Kidney (tissue), 22 donors: ENCODE measurements at places on chromosomes 16 and 17.

DNA sequence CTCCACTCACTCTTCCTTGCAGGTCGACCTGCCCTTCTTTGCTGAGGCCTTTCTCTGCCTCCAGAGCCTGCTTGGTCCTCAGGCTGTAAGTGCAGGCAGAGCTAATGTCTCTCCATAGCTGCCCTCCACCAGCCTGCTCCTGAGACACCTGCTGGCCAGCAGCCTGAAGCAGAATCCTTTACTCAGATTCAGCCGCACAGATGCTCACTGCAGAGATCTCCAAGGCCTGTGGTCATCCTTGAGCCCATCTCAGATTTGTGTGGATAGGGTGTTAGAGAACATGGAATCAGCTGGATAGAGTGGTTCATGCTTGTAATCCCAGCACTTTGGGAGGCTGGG, 11.5 kb downstream of the DEXI start:
- peaks cover 36% of the 10 kb centered on the region for H3K36me3 ChIP-seq
- DNase-seq, result no peak
- H3K27ac ChIP-seq, result no peak overlapping the region
- H3K4me3 ChIP-seq, result no peak overlapping the region

DNA sequence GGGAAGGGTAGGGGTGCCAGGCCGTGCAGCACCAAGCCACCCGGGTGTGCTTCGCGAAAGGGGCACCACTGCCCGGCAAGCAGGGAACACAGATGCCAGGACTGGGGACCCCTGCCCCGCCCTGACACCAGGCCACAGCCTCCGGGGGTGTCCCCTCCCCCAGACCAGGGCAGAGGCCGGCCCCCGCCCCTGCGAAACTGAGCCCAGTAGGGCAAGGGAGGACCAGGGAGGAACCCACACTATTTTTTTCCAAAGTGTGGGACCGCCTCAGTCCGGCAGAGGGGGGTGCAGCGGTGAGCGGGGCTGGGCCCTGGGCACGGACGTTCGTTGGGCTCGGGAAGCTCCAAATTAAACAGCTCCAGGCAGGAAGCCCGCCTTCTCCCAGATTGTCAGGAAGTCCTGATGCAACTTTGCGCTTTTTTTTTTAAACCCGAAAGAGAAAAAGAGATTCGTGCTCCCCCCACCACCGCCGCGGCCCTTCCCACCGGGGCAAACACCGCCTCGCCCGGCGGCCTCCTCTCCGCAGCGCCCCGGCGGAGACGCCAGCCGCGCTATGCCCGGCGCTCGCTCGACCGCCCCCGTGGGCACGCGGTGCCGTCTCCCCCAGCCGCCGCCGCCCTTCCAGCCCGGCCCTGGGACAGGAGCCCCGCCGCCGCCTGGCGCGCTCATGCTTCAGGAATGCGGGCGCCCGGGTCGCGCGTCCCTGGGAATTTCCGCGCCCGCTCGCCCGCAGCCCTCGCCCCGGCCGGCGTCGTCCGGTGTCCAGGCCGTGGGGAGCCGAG, 755 bp downstream of the PIEZO1 start:
- DNase-seq, result no peak
- no peaks in the 10 kb centered on the region for H3K27me3 ChIP-seq
- no peaks in the 10 kb centered on the region for H3K4me1 ChIP-seq
- peak overlapping the region; percentile 61 for H3K4me3 ChIP-seq
- H3K36me3 ChIP-seq, result no peaks in the 10 kb centered on the region

GRCh38 chr17:7383742-7384488, 3.0 kb downstream of the TNK1 start:
- peaks cover 17% of the 10 kb centered on the region for H3K4me1 ChIP-seq
- peak overlapping the region; percentile 41 for H3K4me3 ChIP-seq
- peak overlapping the region; percentile 24 for H3K27ac ChIP-seq
- no peaks in the 10 kb centered on the region for H3K36me3 ChIP-seq
- DNase-seq, result peak; percentile 86
- H3K27me3 ChIP-seq, result peaks cover 5% of the 10 kb centered on the region

DNA sequence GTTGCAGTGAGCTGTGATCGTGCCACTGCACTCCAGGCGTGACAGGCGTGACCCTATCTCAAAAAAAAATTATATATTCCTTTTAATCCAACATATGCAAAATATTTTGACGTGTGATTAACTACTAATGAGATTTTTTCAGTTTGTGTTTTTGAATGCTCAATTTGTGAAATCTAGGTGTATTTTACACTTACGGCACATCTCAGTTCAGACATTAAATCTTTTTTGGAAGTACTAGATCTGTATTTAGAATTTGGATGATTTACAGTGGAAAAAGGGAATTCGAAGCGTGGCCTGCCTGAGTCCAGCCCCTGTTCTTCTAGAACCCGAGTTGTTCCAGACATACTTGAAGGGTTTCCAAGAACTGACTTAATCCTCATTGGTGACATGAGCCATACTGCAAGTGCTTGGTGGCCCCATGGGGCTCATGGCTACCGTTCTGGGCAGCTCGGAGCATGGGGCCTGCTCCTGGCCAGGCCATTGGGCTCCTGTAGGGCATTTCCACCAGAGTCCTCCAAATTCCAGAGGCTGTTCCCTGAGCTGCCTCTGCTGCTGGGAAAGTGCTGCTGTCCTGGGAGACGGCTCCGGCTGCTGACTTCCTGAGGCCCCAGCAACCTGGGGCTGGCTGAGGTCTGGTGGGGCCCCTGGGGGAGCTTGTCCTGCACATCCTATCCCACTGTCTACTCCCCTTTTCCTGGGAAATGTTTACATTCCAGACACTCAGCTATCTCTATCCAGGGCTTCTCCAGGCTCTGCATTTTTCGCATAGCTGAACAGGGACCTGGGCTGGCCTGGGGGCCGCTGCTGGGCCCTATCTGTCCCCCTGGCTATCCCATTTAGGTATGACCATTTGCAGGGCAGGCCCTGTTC, 27.2 kb downstream of the LLGL2 start:
- no peak overlapping the region for H3K27ac ChIP-seq
- no peak overlapping the region for H3K4me3 ChIP-seq

DNA sequence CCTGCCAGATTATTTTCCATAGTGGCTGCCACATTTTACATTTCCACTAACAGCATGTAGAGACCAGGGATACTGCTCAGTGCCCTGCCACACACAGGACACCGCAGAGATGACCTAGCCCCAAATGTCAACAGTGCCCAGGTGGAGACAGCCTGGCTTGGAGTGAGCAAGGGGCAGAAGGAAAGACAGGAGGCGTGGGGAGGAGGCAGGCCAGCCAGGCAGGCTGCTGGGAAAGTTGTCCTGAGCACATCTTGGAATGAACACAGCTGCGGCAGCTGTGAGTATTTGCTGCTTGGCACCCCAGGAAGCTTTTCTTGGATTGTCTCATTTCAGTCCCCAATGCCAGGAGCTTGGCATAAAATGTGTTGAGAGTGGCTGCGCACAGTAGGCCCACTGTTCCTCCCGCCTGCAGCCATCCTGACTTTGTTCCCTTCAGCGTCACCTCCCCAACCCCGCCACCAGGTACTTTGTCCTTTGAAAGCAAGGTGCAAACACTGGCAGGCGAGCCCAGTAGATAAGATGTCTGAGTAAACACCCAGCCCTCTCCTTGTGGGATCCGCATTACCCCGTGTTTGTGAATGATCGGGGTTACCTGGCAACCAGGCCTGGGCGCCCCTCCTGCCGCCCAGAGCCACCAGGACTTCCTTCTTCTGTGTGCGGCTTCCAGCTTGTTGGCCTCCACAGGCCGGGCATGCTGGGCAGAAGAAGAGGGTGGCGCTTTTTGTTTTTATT, 114.0 kb downstream of the CMIP start:
- H3K27me3 ChIP-seq, result no peaks in the 10 kb centered on the region
- H3K36me3 ChIP-seq, result no peaks in the 10 kb centered on the region
- no peak overlapping the region for H3K4me3 ChIP-seq
- peaks cover 3% of the 10 kb centered on the region for H3K4me1 ChIP-seq
- no peak overlapping the region for H3K27ac ChIP-seq

DNA sequence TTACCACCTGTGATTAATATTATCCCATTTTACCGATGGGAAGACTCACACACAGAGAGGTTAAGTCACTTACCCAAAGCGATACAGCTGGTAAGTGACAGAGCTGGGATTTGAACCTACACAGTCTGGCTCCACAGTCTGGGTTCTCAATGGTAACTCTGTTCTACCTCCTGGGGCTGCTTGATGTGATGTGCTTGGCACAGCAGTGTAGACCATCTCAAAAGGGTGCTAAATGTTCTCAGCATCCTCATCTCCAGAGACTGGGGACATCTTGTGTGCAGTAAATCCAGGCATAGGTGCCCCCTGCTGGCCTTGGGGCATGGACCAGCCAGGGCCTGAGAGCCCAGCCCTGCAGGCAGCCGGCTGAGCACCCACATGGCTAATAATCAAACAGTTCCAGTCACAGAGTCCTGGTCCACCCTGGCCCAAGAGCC, 15.4 kb upstream of the KATNB1 start:
- DNase-seq, result peak; percentile 46
- H3K4me1 ChIP-seq, result no peaks in the 10 kb centered on the region
- H3K27ac ChIP-seq, result no peak overlapping the region
- H3K36me3 ChIP-seq, result no peaks in the 10 kb centered on the region
- H3K27me3 ChIP-seq, result no peaks in the 10 kb centered on the region
- no peak overlapping the region for H3K4me3 ChIP-seq

GRCh38 chr17:73007407-73007806, 85.1 kb downstream of the SLC39A11 start:
- peak overlapping the region; percentile 26 for H3K27ac ChIP-seq
- H3K27me3 ChIP-seq, result no peaks in the 10 kb centered on the region
- no peak overlapping the region for H3K4me3 ChIP-seq
- H3K4me1 ChIP-seq, result no peaks in the 10 kb centered on the region
- no peaks in the 10 kb centered on the region for H3K36me3 ChIP-seq

DNA sequence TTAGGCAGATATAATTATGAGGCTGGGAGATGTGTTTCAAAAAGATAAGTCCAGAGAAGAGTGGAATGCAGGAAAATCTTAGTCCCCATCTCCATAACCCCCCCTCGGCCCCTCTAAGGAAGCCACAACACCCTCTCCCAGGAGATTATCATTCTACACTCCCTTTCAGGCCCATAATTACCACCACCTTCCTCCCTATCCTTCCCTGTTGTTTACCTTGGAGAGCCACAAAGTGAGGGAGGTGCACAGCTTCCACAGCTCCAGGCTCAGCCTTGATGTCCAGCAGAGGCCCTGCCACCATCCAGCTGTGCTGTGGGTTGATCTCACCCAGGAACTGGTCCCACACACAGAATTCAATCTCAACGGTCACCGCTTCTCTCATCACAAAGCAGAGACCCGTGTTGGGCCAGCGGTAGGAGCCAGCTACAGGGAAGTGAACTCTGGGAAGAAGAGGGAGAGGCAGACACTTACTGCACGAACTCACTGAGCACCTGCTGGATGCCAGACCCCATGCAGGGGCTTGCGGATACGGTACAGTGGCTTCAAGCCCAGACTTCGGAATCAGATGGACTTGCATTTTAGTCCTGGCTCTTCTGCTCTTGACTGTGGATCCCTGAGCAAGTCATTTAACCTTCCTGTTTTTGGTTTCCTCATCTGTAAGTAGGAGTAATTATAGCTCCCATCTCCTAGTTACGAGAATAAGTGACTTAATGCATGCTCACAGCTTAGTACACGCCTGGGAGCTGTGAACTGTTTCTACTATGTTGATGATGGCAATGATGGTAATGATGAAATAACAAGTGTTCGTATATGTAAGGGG, 44.1 kb downstream of the MIS12 start:
- H3K27me3 ChIP-seq, result no peaks in the 10 kb centered on the region
- no peak overlapping the region for H3K4me3 ChIP-seq
- no peak overlapping the region for H3K27ac ChIP-seq
- no peaks in the 10 kb centered on the region for H3K4me1 ChIP-seq
- no peaks in the 10 kb centered on the region for H3K36me3 ChIP-seq

GRCh38 chr17:8935191-8935590, 30.3 kb downstream of the PIK3R5 start:
- H3K27ac ChIP-seq, result no peak overlapping the region
- no peak overlapping the region for H3K4me3 ChIP-seq
- no peaks in the 10 kb centered on the region for H3K4me1 ChIP-seq

DNA sequence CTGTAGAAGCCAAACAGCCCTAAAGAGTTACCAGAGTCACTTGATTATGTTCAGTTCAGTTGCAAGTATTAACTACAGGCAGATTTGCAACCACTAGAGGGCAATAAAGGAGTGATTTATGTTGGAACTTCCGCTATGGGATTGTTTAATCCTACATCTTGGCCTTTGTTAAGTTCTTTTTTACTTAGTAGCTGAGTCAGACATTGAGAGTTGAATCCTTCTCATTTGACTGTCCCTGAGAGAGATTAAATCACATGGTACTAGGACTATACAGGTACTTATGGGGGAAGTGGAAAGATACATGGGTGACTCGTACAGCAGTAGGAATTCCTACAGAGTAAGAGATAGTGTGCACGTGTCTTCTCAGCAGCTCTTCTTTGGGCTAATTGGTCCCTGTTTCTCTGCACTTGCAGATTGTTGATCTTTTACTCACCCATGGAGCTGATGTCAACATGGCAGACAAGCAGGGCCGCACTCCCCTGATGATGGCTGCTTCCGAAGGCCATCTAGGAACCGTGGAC, 40.3 kb downstream of the CYB561 start:
- H3K27ac ChIP-seq, result no peak overlapping the region
- no peaks in the 10 kb centered on the region for H3K36me3 ChIP-seq
- H3K4me1 ChIP-seq, result no peaks in the 10 kb centered on the region
- DNase-seq, result peak; percentile 89
- no peak overlapping the region for H3K4me3 ChIP-seq
- H3K27me3 ChIP-seq, result no peaks in the 10 kb centered on the region

GRCh38 chr17:59107306-59107670, 608 bp upstream of the TRIM37 start:
- H3K27ac ChIP-seq, result peak overlapping the region; percentile 18
- H3K27me3 ChIP-seq, result no peaks in the 10 kb centered on the region
- H3K4me1 ChIP-seq, result no peaks in the 10 kb centered on the region
- no peak for DNase-seq
- H3K4me3 ChIP-seq, result peak overlapping the region; percentile 83
- H3K36me3 ChIP-seq, result peaks cover 4% of the 10 kb centered on the region

GRCh38 chr17:74957935-74958740, 14.4 kb downstream of the HID1 start:
- H3K27ac ChIP-seq, result no peak overlapping the region
- DNase-seq, result peak; percentile 79
- H3K4me3 ChIP-seq, result no peak overlapping the region

DNA sequence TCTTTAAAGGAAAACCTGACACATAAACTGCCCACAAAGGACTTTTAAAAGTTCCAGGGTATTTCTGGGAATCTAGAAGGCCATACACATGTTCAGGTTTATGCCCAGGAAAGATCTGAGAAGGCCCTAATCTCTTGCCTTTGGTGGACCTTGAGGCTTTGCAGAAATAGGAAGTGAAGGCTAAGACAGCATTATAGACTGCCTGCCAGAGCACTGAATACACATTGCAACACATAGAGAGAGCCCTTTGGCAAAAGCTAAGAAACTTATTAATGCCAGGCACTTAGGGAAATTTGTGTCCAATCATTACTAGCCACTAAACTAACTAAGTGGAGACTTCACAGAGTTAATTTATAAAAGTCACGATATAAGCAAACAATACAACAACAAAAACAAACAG, 70.4 kb downstream of the MMD start:
- H3K27me3 ChIP-seq, result no peaks in the 10 kb centered on the region
- H3K4me3 ChIP-seq, result no peak overlapping the region
- no peaks in the 10 kb centered on the region for H3K4me1 ChIP-seq
- H3K27ac ChIP-seq, result no peak overlapping the region
- H3K36me3 ChIP-seq, result no peaks in the 10 kb centered on the region
